ENCODE measurements at places on chromosomes 13 and 19.

- no peak for DNase-seq
Measured at GRCh38 chr13:27794921-27795717, 2.8 kb downstream of the GSX1 start.

DNA sequence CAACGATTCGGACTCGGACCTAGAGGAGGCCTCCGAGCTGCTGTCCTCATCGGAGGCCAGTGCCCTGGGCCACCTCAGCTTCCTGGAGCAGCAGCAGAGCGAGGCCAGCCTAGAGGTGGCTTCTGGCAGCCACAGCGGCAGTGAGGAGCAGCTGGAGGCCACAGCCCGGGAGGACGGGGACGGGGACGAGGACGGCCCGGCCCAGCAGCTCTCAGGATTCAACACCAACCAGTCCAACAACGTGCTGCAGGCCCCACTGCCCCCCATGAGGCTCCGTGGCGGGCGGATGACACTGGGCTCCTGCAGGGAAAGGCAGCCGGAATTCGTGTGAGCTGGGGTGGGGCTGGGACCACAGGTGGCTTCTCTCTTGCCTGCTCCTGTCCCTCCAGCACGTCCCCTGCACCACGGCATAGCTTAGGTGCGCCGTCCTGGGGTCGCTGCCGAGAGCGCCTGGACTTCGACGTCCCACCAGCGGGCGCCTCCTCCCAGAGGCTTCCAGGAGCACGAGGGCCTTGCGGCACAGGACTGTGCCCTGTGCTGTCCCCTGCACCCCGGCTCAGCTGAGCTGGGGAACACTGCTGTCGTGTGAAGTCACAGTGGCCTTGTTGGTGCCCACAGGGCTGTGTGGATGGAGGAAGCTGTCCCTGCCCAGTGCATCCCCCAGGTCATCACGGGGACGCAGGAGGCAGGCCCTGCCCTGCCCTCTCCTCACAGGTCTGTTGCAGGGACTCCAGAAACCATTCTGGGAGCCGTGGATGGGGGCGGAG lies 9.3 kb downstream of the POLR2E start:
- DNase-seq = no peak

GRCh38 chr19:14078411-14078810 lies 5.8 kb downstream of the MISP3 start:
- DNase-seq = no peak

DNA sequence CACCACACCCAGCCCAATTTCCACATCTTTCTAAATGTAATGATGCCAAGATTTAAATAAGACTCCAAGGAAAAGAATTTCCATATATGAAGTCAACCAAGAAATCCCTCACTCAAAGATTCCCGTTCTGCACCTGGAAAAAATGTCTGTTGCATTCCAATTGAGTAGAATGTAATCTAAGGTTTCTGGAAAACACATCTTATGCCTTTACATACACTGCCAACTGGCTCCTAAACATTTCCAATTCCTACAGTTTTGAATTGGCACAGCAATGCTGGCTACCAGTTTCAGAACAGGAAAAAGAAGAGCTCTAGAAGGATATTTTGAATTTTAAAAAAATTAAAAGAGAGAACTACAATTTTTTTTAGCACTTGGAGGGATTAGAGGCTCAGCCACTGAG lies 43.0 kb downstream of the COL4A2 start:
- DNase-seq = no peak

DNA sequence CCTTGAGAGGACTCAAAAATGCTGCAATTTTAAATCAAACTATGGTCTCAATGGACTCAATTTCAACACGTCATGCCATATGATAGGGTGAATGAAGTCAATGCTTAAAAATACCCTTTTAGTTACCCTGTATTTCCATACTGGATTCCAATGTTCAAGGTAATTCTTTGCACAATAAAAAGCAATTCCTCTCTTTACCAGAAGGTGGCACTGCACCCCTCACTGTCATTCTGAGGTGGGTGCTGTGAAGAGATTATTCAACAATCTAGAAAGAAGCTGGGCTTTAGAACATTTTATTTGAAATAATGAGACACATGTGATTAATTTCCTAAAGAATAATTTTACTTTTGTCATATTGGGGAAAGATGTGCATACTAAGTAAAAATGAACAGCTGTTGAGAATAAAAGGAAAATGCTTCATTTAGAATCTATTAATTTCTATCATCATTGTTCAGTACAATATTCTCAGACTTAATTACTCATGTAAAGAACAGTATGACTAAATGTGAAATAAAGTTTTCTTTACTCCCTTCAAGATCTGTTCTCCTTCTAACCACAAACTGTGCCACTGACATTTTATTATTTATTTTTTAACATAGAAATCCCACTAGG lies 789.1 kb downstream of the GPC5 start:
- DNase-seq = no peak

- DNase-seq = no peak
Measured at GRCh38 chr19:48244281-48244680, 11.4 kb downstream of the CARD8 start.

- peak; percentile 98 for DNase-seq
Measured at GRCh38 chr19:13847407-13848339, 29.3 kb upstream of the NANOS3 start.

DNA sequence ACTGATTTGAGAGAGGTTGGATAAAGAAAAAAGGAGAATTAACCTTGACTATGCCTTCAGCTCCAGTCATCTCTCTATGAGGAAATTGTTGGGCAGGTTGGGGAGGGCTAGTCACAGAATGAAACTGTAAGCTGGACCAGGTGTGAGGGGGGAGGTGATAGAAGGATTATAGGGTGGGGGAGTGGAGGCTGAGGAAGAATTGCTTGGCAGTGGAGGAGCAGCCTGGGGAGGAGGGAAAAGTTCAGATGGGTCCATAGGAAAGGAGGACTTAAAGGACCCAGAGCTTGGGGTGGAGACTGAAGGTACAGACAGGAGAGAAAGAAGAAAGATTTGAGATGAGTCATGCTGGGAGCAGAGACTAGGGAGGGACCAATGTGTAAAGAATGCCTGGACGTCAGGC lies 8.2 kb upstream of the ZNF431 start:
- no peak for DNase-seq

DNA sequence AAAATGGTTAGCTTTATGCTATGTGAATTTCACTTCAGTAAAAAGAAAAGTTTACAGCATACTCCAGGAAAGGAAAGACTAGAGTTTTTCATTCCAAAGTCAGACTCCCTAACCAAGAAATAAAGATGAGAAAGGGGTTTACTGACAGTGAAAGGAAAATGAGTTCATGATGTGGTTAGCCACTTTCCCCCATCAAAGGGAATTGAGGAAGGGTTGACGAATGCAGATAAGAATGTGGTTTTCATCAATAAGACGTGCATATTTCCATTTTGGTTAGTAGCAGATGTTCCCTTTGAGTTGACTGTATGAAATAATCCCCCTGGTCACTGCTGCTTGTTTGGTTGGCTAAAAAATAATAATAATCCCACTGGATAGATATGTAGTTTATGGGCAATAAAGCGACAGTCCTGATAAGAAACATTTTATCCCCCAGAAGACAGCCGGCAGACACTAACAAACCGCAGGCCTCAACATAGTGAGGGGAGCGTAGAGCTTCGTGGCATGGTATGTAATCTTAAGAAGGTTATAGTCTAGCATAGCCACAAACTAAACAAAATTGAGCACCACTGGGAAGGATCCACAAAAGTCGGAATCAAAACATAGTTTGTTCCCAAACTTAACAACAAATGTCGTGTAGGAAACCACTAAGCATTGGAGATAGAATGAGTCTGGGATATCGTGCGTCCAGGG lies 114.8 kb downstream of the COL4A2 start:
- no peak for DNase-seq

DNA sequence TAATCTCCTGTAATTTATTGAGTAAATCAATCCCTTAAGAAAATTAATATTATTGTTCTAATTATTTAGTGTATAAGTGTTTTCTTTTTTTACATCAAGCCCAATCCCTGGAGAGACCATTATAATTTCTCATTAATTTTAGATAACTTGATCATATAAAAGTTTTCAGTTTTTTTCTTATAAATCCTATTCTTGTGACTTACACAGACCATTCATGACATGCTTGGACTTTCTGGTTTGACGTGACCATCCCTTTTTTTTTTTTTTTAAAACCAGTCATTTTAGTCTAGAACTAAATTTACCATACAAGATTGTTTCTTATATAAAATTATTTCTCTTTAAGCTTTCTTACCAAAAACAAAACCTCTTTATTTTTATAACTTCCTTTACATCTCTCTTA lies 5.4 kb upstream of the MTRF1 start:
- no peak for DNase-seq

DNA sequence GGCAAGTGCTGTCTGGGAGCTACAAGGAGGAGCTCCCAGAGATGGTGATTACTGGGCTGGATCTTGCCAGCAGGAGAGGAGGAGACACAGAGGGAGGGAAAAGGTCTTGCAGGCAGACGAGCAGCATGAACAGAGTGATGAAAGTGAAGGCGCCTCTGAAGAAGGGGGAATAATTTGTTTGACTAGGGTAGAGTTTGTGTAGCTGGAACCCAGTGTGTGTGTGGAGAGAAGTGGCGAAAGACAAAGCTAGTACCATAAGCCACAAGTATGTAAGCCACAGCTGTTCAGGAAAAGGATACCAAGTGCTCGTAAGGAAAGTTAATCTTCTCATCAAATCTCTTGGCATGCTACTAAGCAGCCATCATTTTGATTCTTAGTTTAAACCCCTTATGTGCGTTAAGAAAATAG lies 5.4 kb downstream of the FLT1 start:
- no peak for DNase-seq

DNA sequence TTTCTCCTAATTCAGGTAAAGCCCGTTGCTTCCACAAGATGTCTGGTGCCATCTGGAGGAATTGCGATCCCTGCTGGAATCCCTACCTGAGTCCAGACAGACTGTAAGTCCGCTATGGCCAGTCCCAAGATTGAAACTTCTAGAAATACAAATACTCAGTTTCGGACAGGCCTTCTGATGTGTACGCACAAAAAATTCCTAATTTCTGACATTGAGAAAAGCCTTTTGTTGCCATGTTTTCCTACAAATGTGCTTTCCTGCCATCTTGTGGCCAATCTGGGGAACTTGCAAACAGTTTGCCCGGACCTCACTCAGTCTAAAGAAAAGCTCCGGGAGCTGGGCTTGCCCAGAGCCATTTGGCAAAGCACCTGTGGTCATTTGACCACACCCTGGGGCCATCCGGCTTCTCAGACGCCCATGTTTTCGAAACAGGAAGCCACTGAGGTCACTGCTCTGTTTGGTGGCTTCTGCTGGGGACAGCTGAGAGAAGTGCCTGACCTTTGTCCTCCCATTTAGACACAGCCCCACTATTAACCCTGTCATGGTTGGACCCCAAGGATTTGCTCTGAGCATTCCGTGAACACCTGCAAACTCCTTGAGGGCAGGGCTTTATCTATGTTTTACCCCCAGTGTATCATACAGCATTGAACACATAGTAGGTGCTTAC lies 79.4 kb downstream of the SLC15A1 start:
- peak; percentile 44 for DNase-seq

- DNase-seq = no peak
Measured at GRCh38 chr13:47896546-47896945, 104.5 kb downstream of the SUCLA2 start.

DNA sequence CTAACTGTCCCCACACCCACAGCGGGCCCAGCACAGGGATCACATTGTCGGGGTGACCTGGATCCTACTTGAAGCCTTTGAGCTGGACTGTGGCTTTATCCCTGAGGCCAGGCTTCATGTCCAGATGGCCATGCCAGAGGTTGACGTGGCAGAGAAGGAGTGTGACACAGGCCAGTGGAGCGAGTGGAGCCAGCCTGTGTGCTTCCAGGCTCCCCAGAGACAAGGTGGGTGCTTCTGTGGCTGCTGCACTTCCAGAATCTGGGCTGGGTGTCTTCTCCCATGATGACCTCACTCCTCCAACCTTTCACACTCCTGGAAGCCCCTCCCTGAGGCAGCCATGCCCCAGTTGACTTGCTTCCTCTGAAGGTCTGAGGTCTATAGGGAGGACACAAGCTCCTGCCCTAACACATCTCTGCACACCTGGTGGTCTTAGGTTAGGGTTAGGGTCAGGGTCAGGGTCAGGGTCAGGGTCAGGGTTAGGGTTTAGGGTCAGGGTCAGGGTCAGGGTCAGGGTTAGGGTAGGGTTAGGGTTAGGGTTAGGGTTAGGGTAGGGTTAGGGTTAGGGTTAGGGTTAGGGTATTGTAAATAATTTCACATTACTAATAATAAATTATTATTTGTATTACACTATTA lies 13.1 kb upstream of the MZF1 start:
- DNase-seq = no peak

GRCh38 chr19:31716826-31717225 lies 367.6 kb upstream of the TSHZ3 start:
- DNase-seq = no peak

DNA sequence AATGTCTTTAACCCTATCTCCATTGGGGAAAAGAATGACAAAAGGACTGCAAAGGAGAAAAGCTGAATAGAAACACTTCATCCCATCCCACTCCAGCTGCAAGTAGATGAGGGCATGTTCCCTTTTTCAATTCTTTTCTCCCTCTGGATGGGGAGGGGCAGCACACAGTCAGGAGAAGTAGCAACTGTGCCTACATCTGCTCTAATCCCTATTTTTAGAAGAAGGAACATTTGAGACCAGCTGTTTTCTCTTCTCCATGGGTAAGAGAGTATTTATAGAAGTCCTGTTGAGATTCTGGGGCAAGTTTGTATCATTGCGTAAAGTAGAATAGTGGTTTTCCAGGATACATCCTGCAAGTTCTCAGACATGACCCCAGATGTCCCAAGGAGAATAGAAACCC lies 9.3 kb upstream of the GTF3A start:
- DNase-seq = no peak

DNA sequence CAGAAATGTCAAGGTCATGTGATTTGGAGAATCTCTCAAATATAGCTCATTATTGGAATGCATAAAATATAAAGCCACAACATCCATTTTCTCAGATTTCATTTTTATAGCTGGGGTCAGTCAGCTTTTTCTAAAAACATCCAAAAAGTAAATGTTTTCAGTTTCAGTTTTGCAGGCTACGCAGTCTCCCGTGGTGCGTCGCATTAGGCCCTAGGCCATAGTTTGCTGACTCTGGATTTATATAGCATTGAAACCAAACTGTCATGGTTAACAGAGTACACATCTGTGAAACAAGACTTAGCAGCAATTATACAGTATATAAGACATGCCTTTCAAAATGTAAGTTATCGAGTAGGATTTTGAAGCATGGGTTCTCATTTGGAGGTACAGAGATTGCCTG lies 140.0 kb downstream of the IRS2 start:
- DNase-seq = no peak

- no peak for DNase-seq
Measured at GRCh38 chr13:64477146-64477545, 2753.0 kb downstream of the PCDH9 start.

GRCh38 chr13:50635504-50635903 lies 208.0 kb downstream of the DLEU7 start:
- no peak for DNase-seq

All from left ventricle myocardium inferior (tissue), 1 donor.